ENCODE measurements at places on chromosomes 5 and 9.

GRCh38 chr9:120326049-120326693 lies 253.8 kb downstream of the CDK5RAP2 start:
- no peak for DNase-seq

DNA sequence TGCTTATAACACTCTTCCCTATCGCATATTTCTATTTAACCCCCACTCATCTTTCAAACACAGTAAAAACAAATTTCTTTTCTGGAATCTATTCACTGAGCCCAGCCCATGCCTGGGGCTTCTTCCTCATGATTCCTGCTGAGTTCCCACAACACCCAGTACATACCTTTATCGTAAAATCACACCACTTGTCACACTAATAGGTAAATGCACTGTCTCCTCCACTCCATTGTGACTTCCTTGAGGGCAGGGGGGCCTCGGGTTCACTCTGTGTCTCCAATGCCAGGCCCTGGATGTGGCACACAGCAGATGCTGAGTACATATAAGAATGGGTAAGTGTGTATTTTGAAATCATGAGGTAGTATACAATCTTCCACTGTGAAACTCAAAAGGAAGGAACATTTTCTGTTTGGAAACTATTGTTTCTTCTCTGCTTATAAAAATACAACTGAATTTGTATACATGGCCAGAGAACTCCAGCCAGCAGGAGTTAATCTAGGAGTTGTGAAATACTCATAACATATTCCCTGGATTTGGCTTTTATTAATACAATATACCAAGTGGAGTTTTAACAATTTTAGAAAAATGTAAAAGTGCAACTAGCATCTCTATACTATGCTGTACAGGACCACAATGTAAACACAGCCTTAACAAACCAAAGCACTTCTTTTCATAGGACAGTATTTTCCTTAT lies 7.2 kb downstream of the PLK2 start:
- DNase-seq, result no peak

DNA sequence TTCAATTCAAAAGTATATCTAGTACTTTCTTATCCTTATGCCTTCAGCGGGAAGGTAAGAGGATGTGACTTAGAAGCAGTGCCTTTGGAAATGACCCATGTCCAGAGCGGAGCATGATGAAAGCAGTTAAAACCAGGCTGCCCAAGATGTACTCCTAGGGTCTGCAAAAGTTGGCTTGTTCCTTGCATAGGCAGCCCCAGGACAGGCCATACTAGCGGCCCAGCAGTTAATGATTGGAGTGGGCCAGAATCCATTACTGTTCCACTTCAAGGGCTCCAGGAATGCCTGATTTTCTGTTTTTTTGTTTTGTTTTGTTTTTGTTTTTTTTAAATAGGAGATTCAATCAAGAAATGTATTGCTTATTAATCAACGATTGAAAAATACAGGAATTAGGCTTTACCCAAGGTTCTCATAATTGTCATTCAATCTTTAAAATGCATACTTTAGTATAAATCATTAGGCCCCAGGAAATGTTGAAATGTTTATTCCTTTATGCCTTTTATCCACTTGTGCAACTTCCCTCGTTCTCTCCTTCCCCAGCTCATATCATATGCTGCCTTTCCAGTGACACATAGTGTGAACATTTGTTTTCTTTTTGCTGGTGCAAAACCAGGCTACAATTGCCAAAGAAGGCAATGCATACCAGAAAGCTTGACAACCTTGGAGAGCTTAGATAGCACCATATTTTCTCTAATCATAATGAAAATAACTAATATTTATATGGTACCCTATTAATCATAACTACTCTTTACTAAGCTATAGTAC lies 190.8 kb downstream of the ARHGEF28 start:
- no peak for DNase-seq

DNA sequence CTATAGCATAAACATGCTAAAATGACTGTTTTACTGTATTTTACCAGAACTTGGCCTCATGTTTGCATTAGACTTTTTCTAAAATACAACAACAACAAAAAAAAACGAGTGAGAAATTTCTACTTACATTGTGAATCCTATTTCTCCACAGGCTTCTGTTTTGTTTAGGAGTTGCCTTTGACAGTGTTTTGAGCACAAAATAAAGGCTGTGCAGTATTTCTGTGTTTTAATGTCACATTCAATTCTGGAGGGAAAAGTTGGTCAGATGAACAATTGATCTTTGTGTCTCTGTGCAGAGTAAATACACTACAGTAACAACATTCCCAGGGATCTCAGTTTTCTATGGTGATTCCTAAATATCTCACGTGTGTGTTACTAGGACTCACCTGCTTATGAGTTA lies 131.1 kb downstream of the GPBP1 start:
- no peak for DNase-seq

GRCh38 chr5:69281114-69281513 lies 46.4 kb downstream of the CDK7 start:
- no peak for DNase-seq

DNA sequence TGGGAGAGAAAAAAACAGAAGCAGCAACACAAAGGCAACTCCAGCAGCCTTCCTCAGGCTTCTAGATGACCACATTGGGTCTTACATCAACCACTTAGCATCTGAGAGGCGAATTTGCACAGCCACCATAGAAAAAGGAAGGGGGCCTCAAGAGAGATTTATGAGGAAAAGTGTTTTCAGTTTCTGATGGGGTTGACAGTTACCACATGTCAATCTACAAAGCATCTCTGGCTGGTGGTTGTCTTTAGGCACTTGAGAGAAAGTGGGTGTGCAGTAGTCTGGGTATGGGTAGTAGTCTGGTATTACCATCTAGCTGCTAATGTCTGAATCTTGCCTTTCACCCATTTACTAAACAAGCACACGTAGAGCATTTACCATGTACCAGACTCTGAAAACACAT lies 137.5 kb downstream of the BAAT start:
- DNase-seq, result no peak

DNA sequence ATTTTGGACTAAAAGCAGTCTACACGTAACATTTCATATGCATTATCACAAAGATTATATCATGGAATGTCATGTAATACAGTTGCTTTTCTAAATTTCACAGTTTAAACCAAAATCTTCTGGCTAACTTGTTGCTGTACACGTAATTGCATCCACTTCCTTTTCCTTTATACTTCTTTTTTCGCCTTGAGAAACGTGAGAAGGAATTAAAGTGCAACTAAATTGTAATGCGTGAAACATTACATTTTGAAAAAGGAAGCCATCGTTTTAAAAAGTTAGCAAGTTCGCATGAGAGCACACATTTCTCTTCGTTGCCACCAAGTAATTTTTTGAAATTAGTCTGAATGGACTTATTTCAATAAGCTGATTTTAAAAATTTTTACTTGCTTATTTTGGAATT lies 80.0 kb downstream of the MEGF10 start:
- DNase-seq, result no peak

GRCh38 chr9:114051706-114052105 lies 26.4 kb downstream of the AMBP start:
- no peak for DNase-seq

GRCh38 chr9:17222932-17223331 lies 88.1 kb downstream of the CNTLN start:
- DNase-seq, result no peak

- no peak for DNase-seq
Measured at GRCh38 chr5:133029416-133029815, 3.1 kb upstream of the ZCCHC10 start.

DNA sequence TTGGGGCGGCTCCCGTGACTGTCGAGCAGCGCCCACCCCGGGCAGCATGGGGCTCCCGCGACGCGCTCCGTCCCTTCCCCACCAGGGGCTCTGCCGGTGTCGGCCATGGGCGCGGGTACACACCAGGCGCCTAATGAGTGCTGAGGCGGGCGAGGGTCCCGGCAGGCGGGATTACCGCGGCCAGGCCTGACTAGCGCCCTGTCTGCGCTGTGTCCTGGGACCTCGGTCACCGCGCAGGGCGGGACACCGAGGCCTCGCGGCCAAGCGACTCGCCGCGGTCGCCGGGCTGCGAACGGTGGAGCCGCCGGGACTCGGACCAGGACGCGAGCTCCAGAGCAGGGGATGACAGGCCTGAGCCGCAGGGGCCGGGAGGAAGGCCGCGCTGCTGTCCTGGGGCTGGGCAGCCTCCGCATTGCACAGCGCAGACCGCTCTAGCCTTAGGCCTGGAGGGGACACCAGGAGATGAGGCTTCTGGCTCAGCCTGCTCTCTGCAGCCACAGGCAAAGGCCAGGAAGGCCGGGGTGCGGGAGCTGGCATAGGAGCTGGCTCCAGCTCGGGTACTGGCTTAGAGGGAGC lies 14.1 kb downstream of the LCN10 start:
- DNase-seq, result no peak

GRCh38 chr5:17370651-17371050 lies 127.4 kb upstream of the TAF11L2 start:
- DNase-seq, result no peak

- DNase-seq, result no peak
Measured at GRCh38 chr9:126700903-126701812, 87.4 kb downstream of the LMX1B start.

DNA sequence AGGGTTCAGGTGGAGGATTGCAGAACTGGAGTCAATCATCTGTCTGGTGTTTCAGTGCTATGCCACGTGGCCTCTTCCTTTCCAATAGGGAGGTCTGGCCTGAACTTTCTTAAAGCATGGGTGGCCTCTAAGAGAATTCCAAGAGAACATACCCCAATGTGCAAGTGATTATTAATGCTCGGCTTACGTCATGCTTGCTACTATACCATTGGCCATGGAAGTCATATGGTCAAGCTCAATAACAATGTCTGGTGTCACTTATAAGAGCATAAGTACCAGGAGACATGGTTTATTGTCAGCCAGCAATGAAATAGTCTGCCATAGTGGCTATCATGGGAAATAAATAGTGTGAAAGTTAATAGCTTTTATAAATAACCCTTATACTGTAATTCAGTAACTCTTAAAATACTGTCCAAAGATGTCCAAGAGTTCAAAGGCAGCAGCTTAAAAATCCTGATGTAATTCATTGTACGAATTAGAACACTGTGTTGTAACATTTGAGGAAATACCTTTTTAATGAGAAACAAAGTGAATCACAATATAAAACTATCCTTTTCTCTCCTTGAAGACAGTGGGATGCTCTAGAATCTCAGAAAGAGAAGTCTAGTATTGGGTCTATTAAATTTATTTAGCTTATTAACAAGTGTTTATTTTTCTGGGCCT lies 355.4 kb upstream of the PRR16 start:
- DNase-seq, result no peak

DNA sequence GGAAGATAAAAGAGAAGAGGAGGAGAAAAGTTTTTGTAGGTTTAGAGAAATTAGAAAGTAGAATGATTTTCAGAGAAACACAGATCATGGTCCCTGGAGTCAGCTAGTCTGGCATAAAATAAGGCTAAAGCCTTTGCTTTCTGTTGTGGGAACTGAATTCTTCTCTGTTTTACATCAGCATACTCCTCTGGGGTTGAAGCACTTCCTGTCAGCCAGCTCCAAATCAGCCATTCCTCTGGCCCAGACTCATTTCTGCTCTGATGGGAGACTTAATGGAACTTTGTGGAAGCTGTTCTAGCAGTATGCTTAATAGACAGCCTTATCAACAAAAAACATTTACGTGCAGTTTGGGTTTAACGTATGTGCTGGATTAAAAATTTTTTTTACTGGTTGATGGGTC lies 143.2 kb downstream of the HMHB1 start:
- no peak for DNase-seq

DNA sequence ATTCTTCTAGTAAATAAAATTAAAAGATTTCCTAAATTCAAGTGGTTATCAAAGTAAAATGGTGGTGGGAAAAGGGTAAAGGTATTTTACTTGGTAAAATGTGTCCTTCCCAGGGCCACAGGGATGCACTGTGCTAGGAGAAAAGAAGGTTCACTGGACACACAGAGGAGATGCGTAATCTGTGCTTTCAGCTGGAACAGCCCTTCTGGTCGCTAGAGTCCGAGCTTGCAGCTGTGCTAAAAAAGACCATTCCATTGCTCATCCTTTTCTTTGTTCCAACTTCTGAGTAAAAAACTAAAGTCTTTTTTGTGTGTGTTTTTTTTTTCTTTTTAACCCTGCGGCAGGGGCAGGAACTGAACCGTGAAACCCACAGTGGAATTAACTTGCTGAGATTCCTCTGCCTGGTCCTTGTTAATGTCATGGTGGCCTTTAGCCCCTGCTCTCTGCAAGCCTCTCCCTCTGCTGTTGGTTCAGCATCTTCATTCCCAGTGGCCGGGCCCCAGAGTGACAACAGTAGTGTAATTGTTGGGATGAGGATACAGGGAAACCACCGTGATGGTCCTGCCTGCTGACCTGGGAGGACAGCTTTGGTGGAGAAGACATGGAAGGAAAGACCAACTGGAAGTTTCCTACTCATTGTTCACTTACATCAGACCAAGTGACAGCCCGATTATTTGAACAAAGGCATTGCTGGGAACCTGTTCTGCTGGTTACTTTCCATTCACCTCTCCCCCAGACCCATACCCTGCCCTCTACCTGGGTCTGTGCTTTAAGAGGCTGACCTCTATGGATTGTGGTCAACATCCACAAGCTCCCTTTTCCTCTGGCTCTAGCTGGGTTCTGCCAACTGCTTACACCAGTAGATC lies 31.9 kb upstream of the FSTL4 start:
- no peak for DNase-seq

GRCh38 chr9:84845956-84846900 lies 176.7 kb downstream of the NTRK2 start:
- DNase-seq, result no peak

- DNase-seq, result no peak
Measured at GRCh38 chr5:68353605-68354004, 138.0 kb downstream of the PIK3R1 start.

- DNase-seq, result peak; percentile 8
Measured at GRCh38 chr5:5373351-5373989, 49.0 kb upstream of the ICE1 start.

DNA sequence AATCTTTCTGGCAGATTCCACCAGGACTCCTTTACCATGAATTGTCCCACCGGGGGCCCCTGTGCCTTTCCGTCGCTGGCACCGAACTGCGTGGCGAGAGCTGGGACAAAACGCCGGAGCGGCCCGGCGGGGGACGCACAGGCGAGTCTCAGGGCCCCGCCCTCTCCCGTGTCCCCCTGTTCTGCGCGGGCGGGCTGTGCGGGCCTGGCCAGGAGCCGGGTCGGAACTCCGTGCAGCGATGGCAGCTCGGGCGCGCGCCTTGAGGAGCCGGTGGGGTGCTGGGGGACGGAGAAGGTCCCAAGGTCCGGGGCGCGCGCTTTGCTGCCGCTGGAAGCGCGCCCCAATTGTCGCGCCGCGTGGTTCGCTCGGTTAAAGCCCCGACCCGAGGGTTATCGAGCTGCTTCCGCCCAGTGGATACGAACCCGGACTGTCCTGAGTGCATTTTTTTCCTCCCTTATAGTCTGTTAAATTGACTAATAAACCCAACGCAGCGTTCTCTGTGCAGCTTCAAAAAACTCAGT lies 125.3 kb downstream of the TMEM174 start:
- no peak for DNase-seq

GRCh38 chr9:123686829-123687192 lies 243.1 kb downstream of the DENND1A start:
- DNase-seq, result no peak

GRCh38 chr5:90305041-90305720 lies 104.4 kb downstream of the CETN3 start:
- no peak for DNase-seq

Data from CMK (cell line).